Activated CD8-positive, alpha-beta memory T cell treated with anti-CD3 and anti-CD28 coated beads for 1 hour (primary cell): ENCODE measurements at places on chromosomes 2 and 18.

GRCh38 chr2:119354860-119355259 lies 11.8 kb downstream of the C2orf76 start:
- no peak for DNase-seq

DNA sequence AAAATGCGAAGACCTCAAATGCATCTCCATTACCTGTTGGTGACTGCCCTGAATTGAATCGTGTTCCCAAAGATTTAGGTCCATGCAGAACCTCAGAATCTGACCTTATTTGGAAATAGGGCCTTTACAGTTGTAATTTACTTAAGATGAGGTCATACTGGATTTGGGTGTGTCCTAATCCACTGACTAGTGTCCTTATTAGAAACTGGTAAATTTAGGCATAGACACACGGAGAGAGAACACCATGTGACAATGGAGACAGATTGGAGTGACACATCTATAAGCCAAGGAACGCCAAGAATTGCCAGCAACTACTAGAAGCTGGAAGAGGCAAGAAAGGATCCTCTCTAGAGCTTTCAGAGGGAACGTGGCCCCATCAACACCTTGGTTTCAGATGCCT lies 203.1 kb downstream of the SMAD2 start:
- DNase-seq: no peak

GRCh38 chr18:73670039-73670438 lies 477.6 kb downstream of the FBXO15 start:
- no peak for DNase-seq

GRCh38 chr2:176967911-176968450 lies 244.6 kb upstream of the HNRNPA3 start:
- DNase-seq: no peak

DNA sequence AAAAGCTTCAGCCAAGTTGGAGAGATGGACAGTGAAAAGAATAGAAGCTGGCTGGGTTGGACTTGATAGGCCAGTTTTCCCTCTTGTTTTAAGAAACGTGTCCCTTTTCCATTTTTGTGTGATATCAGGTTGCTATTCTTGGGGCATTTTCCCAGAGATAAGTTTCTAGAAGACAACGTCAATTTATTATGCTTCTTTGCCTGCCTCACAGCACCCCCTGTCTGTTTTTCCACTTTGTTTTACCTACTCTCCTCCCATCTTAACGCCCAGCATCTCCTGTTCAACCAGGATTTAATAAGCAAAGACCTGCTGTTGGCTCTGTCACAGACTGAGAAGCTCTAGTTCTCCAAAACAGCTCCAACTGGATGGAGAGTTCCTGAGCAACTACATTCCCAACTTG lies 317.8 kb upstream of the ZNF521 start:
- no peak for DNase-seq
